Right kidney (tissue), 9 donors: ENCODE measurements at places on chromosomes 6 and 20.

DNA sequence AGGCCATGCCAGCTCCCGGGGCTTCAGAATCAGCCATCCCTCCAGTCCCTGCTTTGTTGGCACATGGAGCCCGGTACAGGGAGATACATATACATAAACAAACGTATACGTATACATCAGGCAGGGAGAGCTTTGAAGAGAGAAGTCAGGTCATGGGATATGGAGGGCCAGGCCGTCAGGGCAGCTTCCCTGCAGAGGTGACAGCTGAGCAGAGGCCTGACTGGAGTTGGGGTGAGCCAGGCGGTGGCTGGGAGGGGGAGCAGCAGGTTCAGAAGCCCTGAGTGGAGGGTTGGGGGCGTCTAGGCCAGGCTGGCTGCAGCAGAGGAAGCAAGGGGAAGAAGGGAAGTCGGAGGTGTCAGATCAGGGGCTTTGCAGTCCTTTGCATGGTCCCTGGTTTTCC is 61.7 kb downstream of the STK35 start:
- no peak for DNase-seq

GRCh38 chr6:67880939-67881705 is 754.0 kb upstream of the ADGRB3 start:
- DNase-seq: no peak

- DNase-seq: no peak
Measured at GRCh38 chr6:24797596-24798216, 1.0 kb downstream of the ARMH2 start.

DNA sequence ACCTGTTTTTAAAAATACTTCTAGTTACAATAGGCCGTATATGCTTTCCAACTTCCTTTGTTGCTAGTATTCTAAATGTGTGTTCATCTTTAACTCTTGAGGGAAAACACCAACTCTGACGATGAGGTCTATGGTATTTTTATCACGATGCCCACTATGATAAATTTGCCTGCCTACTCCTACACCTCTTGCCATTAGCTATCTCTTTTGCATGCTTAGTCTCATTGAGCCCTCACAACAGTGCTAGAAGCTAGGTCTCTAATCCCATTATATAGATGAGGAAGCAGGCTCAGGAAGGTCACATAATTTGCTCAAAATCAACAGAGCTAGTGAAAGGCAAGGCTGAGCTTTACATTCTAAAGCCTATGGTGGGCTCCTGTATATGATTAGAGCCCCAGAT is 13.2 kb downstream of the AAR2 start:
- DNase-seq: no peak

GRCh38 chr20:52619101-52619500 is 353.1 kb upstream of the TSHZ2 start:
- DNase-seq: no peak

- no peak for DNase-seq
Measured at GRCh38 chr6:15555101-15556038, 107.5 kb downstream of the DTNBP1 start.

DNA sequence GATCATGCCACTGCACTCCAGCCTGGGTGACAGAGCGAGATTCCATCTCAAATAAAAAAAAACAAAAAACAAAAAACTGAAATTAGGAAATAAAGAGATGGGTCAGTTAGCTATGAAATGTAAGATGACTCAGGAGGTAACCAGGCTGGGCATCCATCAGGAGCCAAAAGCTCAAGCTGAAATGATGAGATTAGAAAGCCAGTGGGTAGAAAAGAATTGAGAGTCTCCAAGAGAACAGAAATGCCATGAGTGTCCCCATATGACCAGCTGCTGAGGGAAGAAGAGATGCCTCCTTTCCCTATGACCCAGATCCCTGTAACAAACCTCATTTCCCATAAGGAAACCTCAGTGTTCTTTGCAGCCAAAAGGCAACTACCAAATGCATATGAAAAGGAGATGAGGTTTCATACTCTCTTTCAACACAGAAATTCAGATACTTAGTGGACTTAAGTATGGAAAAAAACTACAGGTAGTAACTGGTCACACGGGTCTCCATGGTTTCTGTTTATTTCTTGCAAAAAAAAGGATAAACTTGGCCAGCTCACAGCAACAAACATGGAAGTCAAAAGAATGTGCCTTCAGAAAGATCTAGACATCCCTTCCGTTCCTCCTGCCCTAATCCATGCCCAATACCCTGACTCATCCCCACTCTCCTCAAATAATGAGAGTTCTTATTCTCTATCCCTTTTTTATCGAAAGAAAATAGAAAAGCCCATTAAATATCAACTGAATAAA is 8.1 kb downstream of the ARHGAP18 start:
- no peak for DNase-seq

GRCh38 chr20:48480216-48480772 is 347.5 kb downstream of the PREX1 start:
- DNase-seq: no peak

- no peak for DNase-seq
Measured at GRCh38 chr6:53023323-53023722, 28.2 kb upstream of the GSTA4 start.

DNA sequence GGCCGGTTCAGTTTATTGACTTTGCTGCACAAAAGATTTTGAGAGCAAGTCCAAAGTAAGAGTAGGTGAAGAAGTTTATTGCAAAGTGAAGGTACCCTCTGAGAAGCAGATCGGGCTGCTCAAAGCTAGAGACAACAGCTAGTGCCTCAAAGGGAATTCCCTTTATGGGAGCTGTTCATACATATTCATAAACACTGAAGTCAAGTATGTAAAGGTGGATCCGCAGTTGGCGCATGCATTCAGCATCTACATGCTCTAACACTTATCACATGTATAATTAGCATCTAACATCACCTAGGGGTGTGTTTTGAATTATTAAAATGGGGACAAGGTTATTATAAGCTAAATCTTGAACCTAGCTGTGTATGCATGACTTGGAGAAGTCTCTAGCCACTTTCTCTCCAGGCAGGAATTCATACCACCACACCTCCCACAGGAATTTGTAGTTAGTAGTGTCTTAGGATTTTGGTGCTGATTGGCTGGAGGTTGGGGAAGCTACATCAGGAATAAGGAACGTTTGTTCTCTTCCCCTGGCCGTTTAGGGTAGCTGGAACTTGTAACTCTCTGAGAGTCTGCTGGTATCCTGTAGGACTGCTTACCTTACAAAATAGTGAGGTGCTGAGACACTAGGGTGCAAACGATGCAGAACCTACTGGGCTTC is 1633.9 kb downstream of the GRIK2 start:
- DNase-seq: no peak

DNA sequence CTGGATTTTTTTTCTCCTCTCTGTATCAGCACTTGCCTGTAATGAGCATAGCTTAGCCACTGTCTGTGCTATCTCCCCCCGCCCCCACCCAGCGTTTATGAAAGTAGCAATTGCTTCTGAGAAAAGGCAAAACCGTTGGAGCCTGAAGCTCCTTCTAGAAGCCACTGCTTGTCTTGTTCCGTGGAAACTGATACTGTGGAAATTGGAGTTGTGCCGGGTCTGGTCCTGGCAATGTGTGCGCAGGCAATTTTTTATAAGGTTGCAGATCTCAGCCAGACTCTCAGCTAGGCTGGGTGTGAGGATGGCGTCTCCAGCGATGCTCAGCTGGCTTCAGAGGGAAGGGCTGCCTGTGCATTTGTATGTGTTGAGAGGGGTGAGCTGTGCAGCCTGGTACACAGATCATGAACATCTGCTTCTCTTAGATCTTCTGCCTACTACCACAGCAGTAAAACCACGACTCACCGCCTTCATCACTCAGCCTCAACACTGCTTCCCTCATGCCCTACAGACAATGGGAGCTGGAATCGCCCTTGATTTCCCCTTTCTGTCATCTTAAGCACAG is 72.4 kb upstream of the GTSF1L start:
- peak; percentile 7 for DNase-seq

DNA sequence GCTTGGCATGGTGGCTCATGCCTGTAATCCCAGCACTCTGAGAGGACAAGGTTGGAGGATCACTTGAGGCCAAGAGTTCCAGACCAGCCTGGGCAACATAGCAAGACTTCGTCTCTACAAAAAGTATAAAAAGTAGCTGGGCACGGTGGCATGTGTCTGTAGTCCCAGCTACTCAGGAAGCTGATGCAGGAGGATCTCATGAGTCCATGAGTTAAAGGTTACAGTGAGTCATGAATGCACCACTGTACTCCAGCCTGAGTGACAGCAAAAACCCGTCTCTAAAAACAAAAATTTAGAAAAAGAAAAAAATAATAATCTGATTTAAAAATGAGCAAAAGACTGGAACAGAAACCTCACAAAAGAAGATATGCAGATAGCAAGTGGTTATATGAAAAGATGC is 279.7 kb downstream of the RNGTT start:
- no peak for DNase-seq

- DNase-seq: no peak
Measured at GRCh38 chr6:79783670-79784394, 152.7 kb downstream of the SH3BGRL2 start.

DNA sequence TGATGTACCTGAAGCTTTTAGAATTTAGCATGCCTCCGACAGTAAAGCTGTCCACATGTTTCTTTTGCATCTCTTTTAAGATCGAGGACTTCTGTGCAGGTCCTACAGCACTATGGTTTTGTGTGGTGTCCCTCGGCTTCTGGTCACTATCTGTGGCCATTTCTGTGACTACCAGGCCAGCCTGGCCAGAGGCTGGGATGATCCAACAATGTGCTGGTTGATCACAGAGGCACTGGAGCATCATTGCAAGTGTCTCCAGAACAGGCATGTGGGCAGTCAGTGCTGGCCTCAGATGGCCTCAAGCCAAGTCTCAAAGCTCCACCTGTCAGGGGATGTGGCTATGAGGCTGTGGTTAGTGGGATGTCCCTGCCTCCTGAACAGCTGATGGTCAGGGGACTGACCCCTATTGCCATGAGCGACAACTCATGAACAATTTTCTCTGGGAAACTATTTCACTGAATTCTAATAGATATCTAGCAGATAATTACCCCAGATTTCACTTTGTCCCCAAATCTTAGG is 136.6 kb downstream of the SYNDIG1 start:
- DNase-seq: no peak

DNA sequence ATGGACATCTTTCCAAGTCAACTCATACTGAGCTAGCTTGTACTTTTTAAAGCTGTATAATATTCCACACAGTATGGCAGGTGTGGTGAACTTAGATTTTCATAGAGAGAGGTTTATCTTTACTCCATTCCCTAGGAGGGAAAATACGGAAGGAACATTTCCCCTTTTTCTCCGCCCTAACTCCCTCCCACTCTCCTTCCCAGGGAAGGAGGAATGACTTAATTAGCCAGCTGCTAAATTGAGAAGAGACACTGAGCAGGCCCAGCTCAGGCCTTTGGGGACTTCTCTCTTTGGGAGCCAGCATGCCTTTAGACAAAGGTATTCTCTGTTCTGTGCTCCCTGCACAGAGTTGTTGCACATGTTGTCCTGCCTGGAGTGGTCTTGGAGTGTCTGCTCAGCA is 46.1 kb downstream of the MBOAT1 start:
- no peak for DNase-seq

DNA sequence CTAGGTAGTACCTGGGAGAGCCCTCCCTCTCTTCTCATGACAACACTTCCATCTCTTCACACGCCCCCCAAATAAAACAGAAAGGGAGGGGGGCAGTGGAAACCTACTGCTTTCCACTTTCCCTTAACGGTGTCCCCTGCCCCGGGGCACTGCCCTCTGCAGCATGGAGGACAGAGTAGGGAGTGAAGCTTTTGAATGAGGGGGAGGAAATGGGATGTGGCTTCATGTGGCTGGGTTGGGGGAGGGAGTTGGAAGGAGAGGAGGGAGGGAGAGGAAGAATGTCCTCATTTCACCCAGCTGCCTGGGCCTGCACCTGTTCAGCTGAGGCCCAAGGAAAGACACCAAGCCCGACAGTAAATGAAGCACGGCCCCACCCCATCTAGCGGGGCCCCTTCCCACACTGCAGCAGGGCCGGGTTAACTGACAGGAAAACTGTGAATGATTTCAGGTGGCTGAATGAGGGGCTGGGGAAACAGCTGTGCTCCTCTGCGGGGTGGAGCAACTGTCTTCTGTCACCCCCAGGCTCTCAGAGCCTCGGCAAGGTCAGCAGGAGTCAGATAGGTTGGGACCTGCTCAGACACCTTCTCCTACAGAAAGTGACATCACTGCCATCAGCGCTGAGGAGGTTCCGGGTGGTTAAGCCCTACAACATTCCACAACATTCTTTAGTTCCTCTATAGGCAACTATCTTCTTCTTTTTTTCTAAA is 40.0 kb upstream of the TAF8 start:
- DNase-seq: peak; percentile 58

GRCh38 chr20:50859161-50859560 is 64.3 kb downstream of the BCAS4 start:
- no peak for DNase-seq

GRCh38 chr6:74834967-74835366 is 370.9 kb downstream of the COL12A1 start:
- no peak for DNase-seq
